Subcutaneous preadipocyte (primary cell): ENCODE measurements at places on chromosomes 12 and 14. TPM values are rescaled to one million over a fixed set of nuclear protein-coding genes. Genes with fewer than 3 reads are reported as not detected.

Gene KRT73
- not detected in 2 replicates for total RNA-seq

Gene ISM2
- not detected in 2 replicates for total RNA-seq

Gene RAD9B
- 0.37 and 0.59 TPM in 2 replicates for total RNA-seq

Gene ACSM4
- total RNA-seq: not detected in 2 replicates

Gene MYL6B
- total RNA-seq: 38.5 and 41.5 TPM in 2 replicates

Gene HAL
- total RNA-seq: not detected in 2 replicates

Gene SMCO2
- total RNA-seq: 0.20 TPM in 1 of 2 replicates, not detected in the other

Gene P2RX2
- total RNA-seq: not detected in 2 replicates

Gene SH2B3
- 37.1 and 151 TPM in 2 replicates for total RNA-seq

Gene TAS2R8
- under 0.01 TPM in 1 of 2 replicates, not detected in the other for total RNA-seq

Gene HCAR1
- total RNA-seq: 1.1 and 2.2 TPM in 2 replicates

Gene MDM1
- 9.9 and 13.5 TPM in 2 replicates for total RNA-seq

Gene SLC25A21
- total RNA-seq: 0.39 and 1.1 TPM in 2 replicates

Gene RNF34
- 33.1 and 44.8 TPM in 2 replicates for total RNA-seq

Gene RAD51B
- total RNA-seq: 18.7 and 30.9 TPM in 2 replicates

Gene LYZ
- not detected in 2 replicates for total RNA-seq

Gene MYG1
- total RNA-seq: 44.8 and 56.7 TPM in 2 replicates

Gene BTBD6
- 36.8 and 39.3 TPM in 2 replicates for total RNA-seq

Gene COX8C
- not detected in 2 replicates for total RNA-seq

Gene GOLGA3
- 67.2 and 110 TPM in 2 replicates for total RNA-seq

Gene KRT72
- total RNA-seq: not detected in 2 replicates

Gene GALNT9
- 0.37 and 0.39 TPM in 2 replicates for total RNA-seq

Gene PTCSC3
- not detected in 2 replicates for total RNA-seq

Gene GPX2
- not detected in 2 replicates for total RNA-seq

Gene AMIGO2
- under 0.01 and 0.20 TPM in 2 replicates for total RNA-seq

Gene TDRD9
- total RNA-seq: 0.39 and 0.73 TPM in 2 replicates

Gene GALC
- 11.5 and 15.4 TPM in 2 replicates for total RNA-seq

Gene KCNA1
- 1.8 and 2.2 TPM in 2 replicates for total RNA-seq

Gene MUCL1
- not detected in 2 replicates for total RNA-seq

Gene BHLHE41
- total RNA-seq: 1.1 and 3.7 TPM in 2 replicates

Gene GNG2
- total RNA-seq: 22.1 and 25.0 TPM in 2 replicates

Gene SIX6
- total RNA-seq: not detected in 2 replicates

Gene CEBPE
- not detected in 2 replicates for total RNA-seq

Gene SCARB1
- 26.8 and 40.7 TPM in 2 replicates for total RNA-seq

Gene VRTN
- total RNA-seq: not detected in 2 replicates

Gene ABCD2
- under 0.01 TPM in 2 replicates for total RNA-seq

Gene LIN52
- 5.1 and 8.6 TPM in 2 replicates for total RNA-seq

Gene MANSC1
- 2.2 and 3.3 TPM in 2 replicates for total RNA-seq

Gene NINJ2
- 2.5 and 5.5 TPM in 2 replicates for total RNA-seq

Gene NRXN3
- under 0.01 and 0.73 TPM in 2 replicates for total RNA-seq

Gene KIF26A
- total RNA-seq: under 0.01 TPM in 2 replicates

Gene RGS6
- not detected in 2 replicates for total RNA-seq

Gene ACRBP
- total RNA-seq: 0.78 and 1.1 TPM in 2 replicates

Gene SERPINA12
- total RNA-seq: not detected in 2 replicates

Gene DTX1
- 0.20 and 0.73 TPM in 2 replicates for total RNA-seq

Gene CCDC196
- not detected in 2 replicates for total RNA-seq

Gene GYS2
- total RNA-seq: not detected in 2 replicates

Gene PLEKHG7
- total RNA-seq: not detected in 2 replicates

Gene ANO2
- not detected in 2 replicates for total RNA-seq

Gene SERPINA9
- total RNA-seq: not detected in 2 replicates

Gene DPPA3
- total RNA-seq: not detected in 2 replicates

Gene PTPN6
- not detected in 2 replicates for total RNA-seq

Gene TPH2
- not detected in 2 replicates for total RNA-seq

Gene ZNF605
- total RNA-seq: 11.0 and 11.1 TPM in 2 replicates

Gene SLC16A7
- 45.2 and 57.3 TPM in 2 replicates for total RNA-seq
